Endothelial cell of umbilical vein (primary cell): ENCODE measurements at places on chromosomes 1 and 21. TPM values are rescaled to one million over a fixed set of nuclear protein-coding genes. Genes with fewer than 3 reads are reported as not detected.

- DNase-seq: no peak
These were observed 30.2 kb upstream of the CD1D start for GRCh38 chr1:158150523-158150922.

DNA sequence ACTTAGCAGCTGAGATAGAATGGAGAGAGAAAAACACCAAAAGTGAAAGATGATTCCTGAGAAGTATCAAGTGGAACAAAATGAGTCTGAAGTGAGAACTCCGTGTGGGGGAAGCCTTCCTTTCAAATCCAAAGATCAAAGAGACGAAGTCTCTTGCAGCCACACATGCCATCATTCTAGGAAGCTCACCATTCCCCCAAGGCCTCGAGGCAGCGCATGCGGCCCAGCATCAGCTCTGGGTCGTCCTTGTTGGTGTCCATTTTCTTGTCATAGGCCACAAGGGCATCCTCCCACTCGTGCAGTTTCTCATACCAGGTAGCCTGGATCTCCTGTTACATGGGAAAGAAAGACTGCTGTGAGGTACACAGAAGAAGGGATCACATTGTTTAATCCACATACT is 32.2 kb upstream of the ANGPTL7 start:
- DNase-seq: no peak

- DNase-seq: no peak
These were observed 52.8 kb upstream of the TRABD2B start for GRCh38 chr1:48049823-48050535.

Gene ALX3
- total RNA-seq: not detected in 2 replicates

Gene IL22RA1
- total RNA-seq: not detected in 2 replicates

GRCh38 chr1:2229911-2230731 is 2.0 kb downstream of the SKI start:
- DNase-seq: peak; percentile 52
